Suppressor macrophage (primary cell): ENCODE measurements at places on chromosomes 7 and 10.
A peak's percentile ranks its signal among the peaks of the same experiment; 100 is the strongest.

GRCh38 chr10:1724921-1725488, 12.3 kb downstream of the ADARB2 start:
- DNase-seq = no peak

DNA sequence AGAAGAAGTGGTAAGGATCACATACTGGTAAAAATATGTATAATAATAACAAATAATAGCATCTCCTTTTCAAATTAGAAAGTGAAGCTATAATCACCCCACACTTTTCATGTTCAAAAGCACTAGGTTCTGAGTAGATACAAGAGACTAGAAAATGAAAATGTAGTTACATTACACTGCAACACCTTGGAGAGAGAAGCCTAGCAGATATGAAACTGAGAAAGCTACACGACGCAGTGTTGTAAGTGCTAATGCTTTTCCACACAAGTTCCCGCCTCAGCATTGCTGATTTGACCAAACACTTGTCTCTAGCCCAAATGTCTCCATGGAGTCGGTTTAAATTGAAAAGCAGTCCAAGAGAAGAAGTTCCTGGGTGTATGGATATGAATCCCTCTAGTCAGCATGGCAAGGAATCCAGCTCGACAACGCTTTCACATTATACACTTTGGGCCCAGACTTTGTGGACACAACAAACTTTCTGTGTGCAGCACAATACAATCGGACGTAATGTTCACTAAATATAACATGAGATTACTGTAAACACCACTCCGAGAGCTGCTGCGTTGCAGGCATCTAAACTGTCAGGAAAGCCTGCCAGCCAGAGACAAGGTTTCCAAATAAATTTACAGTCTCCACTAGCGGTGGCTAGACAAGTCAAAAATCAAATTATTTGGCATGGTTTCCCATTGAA, 1.7 kb downstream of the PDE1C start:
- no peak for DNase-seq

DNA sequence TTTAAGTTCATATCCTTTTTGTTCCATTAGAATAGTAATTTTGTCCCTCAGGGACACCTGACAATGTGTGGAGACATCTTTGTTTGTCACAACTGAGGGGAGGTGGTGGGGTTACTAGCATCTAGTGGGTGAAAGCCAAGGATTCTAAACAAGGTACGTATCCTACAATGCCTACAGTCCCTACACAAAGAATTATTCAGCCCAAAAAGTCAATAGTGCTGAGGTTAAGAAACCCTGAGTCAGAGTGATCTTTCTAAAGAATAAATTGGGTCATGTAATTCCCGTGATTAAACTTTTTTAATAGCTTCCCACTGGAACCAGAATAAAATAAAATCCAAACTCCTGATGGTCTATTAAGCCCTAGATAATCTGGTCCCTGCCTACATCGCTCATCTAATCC, 2.7 kb upstream of the ANXA7 start:
- DNase-seq = no peak

DNA sequence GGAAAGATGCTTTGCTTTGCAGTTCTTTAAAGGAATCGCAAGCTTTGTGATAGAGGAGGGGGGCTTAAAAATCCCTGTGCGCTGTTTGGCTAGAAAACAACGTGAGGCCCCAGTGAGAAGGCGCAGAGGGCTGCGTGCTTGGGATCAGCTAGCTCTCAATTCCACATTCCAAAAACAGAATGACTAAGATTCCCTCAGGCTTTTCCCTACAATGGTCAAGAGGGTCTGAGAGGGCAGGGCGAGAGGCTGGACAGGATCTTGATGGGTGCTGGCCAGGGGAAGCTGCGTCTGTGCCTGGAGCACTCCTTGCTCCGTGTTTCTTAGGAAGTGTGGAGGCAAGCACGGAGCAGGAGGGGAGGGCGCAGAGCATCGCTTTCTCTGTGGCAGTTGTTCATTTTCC, 72.1 kb upstream of the INHBA start:
- DNase-seq = no peak

DNA sequence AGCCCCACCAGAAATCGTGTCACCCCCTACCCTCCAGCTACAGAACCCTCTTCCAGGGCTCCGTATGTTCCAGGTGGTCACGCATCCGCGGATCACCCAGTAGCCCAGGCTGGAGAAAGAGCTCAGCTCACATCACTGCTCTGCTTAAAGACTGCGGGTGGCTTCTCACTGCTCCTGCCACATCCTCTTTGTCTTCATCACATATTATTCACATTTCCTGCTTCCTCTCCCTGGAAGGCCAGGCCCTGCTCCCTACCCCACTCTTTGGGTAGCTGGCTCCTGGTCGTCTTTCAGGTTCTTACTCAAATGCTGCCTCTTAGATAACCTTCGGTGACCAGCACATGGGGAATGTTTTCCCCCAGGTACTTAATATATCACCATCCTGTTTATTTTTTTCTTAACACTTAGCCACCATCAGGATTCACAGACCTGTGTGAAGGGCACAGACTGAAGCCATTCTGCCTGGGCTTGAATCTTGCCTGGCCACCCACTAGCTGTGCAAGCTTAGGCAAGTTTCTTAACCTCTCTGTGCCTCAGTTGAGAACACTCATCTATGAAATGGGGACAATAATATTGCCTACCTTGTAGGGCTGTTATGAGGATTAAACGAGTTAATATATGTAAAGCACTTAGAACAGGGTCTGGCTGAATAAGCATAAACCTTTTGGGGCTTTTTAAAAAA, 307.8 kb downstream of the PRPF18 start:
- DNase-seq = peak; percentile 45

DNA sequence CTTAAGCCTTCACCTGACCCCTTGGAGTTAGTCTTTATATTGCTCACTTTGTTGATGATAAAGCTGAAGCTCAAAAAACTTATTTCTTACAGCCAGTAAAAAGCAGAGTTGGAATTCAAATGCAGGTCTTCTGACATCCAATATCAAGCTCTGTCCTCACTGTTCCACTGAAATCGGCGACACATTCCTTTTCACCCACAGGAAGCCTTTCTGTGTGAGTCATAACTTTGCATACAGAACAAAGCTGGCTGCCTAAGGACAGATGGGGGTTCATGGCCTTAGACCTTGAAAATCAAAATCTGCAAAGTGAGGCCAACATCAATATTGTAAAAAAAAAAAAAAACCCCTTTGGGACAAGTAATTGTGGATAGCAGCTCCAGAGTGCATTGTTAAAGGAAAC, 21.8 kb upstream of the AKR1B1 start:
- peak; percentile 22 for DNase-seq

- no peak for DNase-seq
Observed at GRCh38 chr10:99285881-99286280, 43.3 kb upstream of the CNNM1 start.

GRCh38 chr7:125061776-125062397, 132.3 kb upstream of the POT1 start:
- peak; percentile 76 for DNase-seq

DNA sequence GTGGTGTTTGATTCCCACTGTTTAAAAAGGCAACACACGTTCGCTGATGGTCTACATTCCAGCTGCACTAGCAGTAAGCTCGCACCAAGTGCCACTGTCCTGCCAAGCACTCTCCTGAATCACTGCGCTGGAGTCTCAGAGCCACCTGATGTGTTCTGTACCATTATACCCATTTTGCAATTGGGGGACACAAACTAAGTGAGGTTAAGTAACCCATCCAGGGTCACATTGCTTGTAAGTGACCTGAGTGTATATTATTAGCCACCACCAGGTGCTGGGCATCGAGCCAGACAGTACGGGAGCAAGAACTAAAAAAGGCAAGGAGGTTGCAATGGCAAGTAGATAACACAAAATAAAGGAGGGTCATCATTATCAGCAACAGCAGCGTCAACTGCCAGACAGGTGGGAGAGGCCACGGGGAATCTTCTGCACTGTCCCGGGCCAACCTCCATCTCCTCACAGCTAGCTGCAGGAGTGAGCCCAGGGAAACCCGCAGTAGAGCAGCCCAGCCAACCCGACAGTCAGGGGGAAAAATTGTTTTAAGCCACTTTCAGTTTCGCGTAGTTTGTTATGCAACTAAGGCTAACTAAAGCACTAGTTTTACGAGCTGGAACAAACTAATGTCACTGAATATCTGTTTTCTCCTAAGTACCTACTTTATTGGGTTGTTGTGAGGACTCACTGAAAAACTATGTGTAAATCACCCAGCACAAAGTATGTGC, 712 bp upstream of the CPVL start:
- DNase-seq = peak; percentile 44

DNA sequence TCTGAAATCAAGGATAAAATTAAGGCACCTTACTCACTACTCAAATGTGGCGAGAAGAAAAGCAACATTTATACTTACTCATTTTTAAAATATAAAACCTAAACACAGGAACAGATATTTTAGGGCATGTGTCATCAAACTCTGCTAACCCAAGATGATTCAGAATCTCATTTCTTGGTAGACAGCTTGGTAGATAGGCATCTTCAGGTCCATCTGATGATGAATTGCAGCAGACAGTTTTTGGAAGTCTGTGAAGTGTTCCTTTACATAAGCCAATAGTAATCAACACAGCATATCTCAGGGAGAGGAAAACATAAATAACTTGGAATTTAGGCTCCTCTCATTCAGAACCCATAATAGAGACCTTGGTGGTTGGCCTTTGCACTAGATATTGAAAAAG, 3.4 kb downstream of the HIPK2 start:
- no peak for DNase-seq

DNA sequence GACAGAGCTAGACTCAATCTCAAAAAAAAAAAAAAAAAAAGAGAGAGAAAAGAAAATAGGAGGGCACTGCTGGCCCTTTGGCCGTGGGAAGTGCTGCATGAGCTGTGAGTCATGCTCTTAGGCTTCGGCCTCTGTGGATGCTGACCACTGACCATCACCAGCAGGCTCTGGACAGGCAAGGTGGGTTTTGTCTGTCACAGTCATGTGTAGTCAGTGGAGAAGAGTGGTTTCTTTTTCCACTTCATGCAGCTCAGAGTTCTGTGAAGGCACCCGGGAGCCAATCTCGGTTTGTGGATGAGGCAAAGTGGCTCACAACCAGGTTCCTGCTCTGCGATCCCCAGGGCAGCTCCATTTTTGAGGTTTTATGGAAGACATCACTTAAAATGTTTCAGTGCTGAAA, 58.1 kb downstream of the PRTFDC1 start:
- no peak for DNase-seq

GRCh38 chr10:21501731-21502347, 23.6 kb downstream of the SKIDA1 start:
- no peak for DNase-seq

DNA sequence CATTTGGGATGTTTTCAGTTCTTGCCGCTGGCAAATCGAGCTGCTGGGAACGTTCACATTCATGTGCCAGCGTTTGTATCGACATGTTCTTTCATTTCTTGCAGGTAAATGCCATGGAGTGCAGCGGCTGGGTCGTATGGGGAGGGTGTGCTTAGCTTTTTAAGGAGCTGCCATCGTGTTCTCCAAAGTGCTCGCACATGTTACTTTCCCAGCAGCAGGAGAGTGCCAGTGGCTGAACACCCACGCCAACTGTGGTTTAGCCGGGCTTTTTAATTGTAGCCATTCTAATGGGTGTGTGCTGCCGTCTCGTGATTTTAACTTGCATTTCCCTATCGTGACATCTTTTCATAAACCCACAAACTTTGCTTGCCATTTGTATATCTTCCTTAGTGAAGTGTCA, 11.6 kb upstream of the BNIP3 start:
- DNase-seq = no peak

- no peak for DNase-seq
Observed at GRCh38 chr10:79310911-79311573, 36.2 kb upstream of the PPIF start.

DNA sequence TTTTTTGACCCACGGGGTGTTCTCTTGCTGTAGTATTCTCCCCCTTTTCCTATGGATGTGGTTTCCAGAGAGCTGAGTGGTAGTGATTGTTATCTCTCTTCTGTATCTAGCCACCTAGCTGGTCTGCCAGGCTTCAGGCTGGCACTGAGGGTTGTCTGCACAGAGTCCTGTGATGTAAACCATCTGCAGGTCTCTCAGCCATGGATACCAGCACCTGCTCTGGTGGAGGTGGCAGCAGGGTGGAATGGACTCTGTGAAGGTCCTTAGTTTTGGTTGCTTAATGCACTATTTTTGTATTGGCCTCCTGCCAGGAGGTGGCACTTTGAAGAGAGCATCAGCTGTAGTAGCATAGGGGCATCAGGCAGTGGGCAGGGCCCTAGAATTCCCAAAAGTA, 851 bp downstream of the HYAL4 start:
- no peak for DNase-seq

GRCh38 chr7:23387583-23387982, 82.7 kb downstream of the IGF2BP3 start:
- no peak for DNase-seq

DNA sequence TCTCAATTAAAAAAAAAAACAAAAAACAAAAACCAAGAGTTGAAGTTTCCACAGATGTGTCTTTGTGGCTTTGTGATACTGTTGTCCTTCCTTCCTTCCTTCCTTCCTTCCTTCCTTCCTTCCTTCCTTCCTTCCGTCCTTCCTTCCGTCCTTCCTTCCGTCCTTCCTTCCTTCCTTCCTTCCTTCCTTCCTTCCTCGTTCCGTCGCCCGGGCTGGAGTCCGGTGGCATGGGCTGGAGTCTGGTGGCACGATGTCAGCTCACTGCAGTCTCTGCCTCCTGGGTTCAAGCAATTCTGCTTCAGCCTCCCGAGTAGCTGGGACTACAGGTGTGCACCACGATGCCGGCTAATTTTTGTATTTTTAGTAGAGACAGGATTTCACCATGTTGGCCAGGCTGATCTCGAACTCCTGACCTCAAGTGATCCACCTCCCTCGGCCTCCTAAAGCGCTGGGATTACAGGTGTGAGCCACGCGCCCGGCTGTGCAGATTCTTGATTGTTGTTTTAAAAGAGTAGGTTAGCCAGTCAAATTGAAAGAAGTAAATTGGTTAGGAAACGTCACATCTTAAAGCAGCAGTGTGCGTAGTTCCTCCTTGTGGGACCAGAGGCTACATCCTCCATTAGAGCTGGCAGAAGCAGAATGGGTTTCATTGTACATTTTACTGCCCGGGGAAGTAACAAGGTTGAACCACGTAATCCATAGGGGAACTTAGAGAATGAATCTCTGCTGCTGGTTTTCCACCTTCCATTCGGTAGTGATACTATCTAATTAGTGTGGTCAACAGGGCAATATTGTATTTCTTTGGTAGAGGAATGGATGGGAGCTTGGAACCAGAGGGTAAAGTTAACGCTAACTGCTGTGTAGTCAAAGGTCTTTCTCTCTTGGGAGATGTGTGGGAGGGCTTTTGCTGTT, 20.6 kb downstream of the DNAJB6 start:
- DNase-seq = peak; percentile 64

- DNase-seq = no peak
Observed at GRCh38 chr7:24500599-24500998, 72.7 kb upstream of the PALS2 start.

GRCh38 chr10:132742837-132743194, 43.1 kb downstream of the NKX6-2 start:
- no peak for DNase-seq

- DNase-seq = no peak
Observed at GRCh38 chr7:56174875-56175760, 58.9 kb upstream of the NUPR2 start.
